ENCODE measurements at places on chromosomes 12 and 14.

- no peak for DNase-seq
Measured at GRCh38 chr14:34994668-34995067, 11.9 kb downstream of the SRP54 start.

DNA sequence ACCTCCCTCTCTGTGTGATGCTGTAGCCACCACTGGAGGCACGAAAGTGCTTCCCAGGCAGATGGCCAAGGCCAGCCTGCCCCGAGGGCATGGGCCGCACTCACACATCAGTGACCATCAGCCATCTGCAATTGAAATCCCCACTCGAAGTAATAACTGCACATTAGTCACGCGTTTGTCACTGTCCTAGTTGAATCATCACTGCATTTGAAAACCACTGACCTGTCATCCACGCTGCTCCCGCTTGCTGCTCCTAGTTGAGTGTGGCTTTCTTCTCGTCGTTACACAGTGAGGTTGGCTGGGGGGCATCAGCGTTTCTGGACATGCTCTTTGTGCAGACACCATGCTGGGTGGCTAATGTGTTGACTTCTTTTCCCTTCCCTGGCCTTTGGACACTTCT lies 176.1 kb downstream of the ADGRD1 start:
- DNase-seq: peak; percentile 11

DNA sequence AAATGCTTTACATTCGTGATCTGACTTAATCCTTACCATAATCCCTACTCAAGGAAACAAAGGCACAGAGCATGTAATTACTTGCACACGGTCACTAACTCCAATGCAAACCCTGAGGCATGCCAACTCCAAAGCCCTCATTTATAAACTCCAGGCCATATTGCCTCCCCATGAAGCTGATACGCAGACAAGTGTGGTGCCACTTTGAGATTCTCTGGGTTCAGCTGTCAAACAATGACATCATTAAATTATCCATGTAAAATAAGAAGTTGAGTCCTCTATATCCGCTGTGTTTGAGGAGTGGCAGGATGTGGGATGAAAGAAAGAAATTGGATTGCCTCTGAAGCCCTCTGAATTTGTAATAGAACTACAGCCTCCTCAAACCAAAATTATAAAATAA lies 62.8 kb downstream of the ANO4 start:
- DNase-seq: no peak

- no peak for DNase-seq
Measured at GRCh38 chr12:66602483-66603143, 76.3 kb downstream of the GRIP1 start.

Measured in EL (cell line).